ENCODE measurements at places on chromosomes 3 and 15. TPM values are rescaled to one million over a fixed set of nuclear protein-coding genes. Genes with fewer than 3 reads are reported as not detected.

- DNase-seq: peak; percentile 25
Observed at GRCh38 chr3:5093731-5094130, 28.4 kb upstream of the ARL8B start.

DNA sequence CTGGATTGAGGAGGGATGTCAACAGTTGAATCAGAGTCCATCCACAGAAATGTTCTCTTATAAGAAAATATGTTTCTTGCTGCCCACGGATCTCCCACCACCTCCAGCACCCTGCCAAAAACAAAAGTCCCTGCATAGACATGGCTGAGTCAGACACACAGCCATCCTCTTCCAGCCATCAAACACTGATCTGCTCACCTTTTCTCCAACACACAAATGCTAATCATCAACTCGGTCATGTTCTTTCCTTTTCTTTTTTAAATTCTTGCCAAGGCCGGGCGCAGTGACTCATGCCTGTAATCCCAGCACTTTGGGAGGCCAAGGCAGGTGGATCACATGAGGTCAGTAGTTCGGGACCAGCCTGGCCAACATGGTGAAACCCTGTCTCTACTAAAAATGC, 110.7 kb upstream of the IL12A start:
- no peak for DNase-seq

DNA sequence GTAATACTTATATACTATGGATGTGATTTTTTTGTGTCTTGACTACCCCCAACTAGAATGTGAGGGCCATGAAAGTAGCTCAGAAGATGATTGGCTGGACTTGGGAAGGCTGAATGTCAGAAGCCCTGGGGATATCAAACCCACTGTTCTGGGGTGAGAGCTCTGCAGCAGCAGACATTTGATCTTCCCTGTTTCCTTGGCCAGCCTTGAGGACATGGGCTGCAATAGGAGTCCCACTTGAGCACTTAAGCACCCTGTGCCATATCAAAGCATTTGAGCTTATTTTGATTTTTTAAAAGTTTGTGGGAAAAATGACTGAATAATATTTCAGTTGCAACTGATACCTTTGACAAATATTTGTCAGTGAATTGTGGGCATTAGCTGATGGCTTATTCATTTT, 21.7 kb downstream of the GTF2E1 start:
- no peak for DNase-seq

DNA sequence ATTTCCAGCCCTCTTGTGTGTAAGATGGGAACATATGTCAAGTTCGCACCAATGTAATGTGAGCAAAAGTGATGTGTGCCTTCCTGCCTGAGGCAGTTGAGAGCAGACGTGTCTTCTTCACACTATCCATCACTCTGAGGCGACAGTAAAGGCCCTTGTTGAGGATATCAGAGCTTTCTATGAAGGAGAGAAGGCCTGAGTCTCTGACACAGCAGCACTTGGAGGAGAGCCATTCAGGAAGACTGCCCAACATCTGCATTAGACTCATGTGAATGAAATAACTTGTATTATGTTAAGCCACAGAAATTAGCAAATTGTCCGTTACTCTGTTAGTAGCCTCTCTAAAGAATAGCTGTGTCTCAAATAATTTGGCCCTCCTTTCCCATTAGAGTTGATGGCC, 108.8 kb upstream of the CCDC54 start:
- DNase-seq: no peak

- DNase-seq: no peak
Observed at GRCh38 chr15:89462198-89462912, 34.0 kb downstream of the RHCG start.

GRCh38 chr3:66572090-66572675, 71.4 kb upstream of the LRIG1 start:
- DNase-seq: peak; percentile 51

DNA sequence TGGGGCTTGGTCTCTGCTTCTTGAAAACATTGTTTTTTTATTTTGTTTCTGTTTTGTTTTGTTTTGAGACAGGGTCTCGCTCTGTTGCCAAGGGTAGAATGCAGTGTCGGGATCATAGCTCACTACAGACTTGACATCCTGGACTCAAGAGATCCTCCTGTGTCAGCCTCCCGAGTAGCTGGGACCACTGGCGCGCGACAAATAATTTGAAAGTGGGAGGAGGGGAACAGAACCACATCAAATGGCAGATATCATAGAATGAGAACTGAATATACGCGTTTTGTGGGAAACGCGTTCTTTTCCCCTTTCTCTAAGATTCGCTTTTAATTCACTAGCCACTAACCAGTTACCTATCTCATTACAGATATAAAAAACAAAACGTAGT, 641 bp upstream of the VPS13C start:
- DNase-seq: no peak

DNA sequence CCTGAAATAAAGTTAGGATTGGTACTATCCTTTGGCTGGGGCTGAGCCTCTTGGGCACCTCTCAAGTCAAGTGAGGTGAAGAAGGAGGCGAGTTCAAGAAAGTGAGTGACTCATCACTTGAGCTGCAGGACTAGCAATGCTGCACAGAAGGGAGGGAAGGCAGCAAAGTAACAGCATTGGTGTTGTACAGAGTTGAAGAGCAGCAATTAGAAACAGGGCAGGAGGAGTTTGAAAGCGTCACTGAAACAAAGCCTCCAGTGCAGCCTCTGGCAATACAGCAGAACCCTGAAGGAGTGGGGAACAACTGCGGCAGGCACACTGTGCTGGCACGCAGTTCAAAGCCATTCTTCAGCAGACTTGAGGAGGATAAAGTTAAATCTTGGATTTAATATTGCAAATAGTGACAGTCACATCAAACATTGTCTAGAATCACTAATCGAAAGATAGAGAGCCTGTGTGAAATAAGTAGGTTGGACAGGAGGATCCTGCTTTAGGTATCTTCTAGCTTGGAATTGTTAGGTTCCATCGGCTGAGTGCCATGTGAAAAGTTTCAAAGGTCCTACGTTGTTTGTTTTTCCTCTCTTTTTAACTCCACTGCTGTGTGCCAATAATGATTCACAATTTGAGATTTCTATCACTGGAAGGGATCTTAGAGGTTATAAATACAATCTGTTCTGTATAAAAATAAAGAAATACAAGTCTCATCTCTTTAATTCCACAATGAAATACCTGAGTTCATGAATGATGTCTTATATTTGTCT, 479.8 kb downstream of the NAALADL2 start:
- peak; percentile 3 for DNase-seq

DNA sequence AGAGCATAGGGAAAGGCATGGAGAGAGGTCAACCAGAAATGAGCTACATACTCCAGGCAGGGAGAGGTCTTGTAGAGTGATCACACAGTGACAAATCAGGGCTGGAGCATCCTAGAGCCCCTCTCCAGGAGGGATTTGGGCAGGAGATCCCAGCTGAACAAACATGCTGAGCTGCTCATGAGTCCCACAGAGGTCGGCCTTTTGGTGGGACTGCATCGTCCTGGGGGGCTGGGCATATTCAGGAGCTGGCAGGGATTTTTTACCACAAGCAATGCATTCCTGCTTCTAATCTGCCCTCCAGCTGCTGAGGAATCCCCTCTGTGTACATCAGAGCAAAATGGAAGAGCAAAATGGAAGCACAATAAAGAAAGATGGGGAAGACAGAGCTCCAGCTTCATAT, 94.9 kb downstream of the NTRK3 start:
- no peak for DNase-seq

- no peak for DNase-seq
Observed at GRCh38 chr3:125168711-125169393, 43.7 kb downstream of the SLC12A8 start.

DNA sequence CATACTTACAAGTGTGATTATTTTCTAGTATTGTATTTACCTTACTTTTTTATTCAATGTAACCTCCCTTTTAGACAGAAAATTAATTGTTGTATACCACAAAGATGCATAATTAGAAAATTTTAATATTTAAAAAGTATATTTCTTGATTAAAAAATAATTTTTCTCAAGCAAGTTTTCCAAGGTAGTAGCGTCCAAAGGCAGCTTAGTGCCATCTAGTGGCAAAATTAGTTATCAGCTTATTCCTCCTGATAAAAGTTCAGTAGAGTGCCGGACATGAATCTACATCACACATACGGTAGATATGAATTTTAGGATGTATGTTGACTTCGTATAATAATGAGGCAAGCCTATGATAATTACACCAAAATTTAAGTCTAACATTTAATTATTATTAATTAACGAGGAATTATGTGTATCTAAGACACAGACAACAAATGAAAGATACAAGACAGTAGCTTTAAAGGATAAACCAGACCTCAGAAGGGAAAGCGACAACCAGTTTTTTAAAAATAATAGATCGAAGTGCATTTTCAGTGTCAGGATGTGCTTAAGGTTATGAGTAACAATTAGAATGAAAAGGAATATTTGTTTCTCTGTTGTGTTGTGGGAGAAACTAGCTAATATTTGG, 405.9 kb downstream of the ROBO1 start:
- DNase-seq: peak; percentile 73

DNA sequence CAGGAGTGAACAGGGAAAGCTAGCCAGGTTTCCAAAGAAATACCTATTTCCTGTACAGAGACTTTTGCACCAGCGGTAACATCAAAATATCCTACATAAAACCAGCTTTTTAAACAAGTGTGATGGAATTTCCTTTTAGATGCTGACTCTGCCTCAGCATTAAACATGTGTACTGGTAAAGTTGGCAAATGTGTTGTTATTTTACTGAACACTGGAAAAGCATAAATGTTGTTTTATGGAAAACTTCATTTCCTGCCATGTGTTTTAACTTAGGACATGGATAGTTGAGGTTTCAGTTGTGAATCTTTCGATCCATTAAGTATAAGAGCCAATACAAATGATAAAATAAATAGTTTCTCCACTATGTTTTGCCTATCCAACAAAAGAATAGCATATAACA, 15.7 kb downstream of the OXNAD1 start:
- DNase-seq: no peak

GRCh38 chr3:59016930-59017616, 32.8 kb downstream of the CFAP20DC start:
- no peak for DNase-seq

DNA sequence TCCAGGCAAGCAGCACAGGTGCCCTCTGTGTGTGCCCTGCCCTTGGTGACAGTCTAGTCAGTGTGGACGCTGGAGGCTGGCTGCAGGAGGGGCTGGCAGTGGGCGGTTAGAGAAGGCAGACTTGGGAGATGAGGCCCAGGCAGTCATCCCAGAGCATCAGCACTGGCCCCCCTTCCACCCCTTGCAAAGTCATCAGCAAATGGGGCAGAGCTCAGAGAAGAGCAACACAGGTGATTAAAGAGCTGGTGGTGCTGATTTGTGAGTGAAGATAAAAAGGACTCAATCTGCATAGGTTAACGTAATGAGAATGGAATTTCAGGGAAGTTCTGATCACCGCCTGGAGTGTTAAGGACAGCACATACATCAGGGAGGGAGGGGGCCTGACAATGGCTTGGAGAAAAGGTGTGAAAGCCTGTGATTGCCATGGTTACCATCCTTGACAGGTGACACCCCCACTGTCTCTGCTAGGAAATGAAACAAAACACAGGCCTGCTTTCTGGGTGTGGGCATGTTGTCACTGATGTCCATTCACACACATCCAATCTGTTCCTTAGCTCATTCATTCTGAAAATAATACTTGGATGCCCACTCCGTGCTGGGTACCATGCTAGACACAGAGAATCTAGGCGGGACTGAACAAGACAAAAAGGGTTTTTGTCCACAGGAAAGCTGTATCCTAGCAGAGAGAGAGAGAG, 269.6 kb upstream of the ST8SIA2 start:
- DNase-seq: no peak

GRCh38 chr3:69838696-69839515, 99.6 kb downstream of the MITF start:
- no peak for DNase-seq

Gene EFHB
- not detected for total RNA-seq

Gene TMEM266
- not detected for total RNA-seq

Gene TEX55
- not detected for total RNA-seq

Gene GAP43
- 4.8 TPM for total RNA-seq

Gene ACKR4
- 16.7 TPM for total RNA-seq

Gene RYR3
- total RNA-seq: 24.6 TPM

Gene RYK
- 65.3 TPM for total RNA-seq

Gene ANKRD63
- total RNA-seq: not detected

Gene ISG20
- total RNA-seq: 91.1 TPM
